RWPE1 (cell line): ENCODE measurements at places on chromosomes 5 and 9.

DNA sequence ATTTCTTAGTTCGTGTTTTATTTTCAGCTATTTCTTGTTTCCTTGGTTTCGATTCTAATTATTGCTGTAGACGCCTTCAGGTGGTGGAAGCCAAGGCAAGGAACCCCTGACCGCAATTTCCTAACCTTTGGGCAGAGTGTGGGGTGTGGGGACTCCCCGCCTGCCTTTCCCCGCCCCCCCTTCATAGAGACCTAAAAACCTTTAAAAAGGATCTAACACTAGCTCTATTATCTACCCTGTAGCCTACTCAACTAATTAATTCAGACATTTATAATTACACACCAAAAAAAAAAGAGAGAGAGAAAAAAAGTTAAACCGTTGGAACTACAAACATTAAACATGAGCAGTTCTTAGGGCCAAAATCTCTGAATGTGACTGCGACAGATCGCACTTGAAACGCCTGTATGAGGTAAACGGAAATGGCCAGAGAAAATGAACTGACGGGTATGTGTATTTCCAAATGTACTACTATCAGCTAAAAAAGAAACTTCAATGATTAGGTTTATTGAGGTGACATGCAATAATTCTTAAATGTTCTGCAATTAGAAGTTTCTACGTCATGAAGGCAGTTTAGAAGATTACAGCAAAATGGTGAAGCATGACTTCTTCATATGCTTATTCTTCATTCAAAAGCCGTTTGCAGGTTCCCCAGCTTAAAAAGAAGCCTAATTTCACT lies 19.0 kb upstream of the FER start:
- no peak for DNase-seq

DNA sequence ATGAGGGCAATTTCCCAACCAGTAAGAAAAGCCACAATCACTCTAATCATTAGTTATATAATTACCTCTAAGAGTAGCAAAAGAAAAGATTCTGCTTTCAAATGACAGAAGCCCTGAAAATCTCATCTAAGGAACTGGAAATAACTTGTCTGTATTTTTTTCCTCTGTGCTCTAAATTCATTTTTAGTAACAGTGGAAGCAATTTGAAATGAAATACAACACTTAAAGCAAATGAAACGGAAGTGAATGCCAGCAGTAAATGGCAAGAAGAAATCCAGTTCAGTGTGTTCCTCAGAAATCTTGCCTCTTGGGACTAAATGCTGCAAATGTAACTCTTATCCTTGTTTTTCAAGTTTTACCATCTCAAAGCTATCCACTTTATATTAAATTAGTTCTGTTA lies 294.9 kb downstream of the TAF11L14 start:
- no peak for DNase-seq

DNA sequence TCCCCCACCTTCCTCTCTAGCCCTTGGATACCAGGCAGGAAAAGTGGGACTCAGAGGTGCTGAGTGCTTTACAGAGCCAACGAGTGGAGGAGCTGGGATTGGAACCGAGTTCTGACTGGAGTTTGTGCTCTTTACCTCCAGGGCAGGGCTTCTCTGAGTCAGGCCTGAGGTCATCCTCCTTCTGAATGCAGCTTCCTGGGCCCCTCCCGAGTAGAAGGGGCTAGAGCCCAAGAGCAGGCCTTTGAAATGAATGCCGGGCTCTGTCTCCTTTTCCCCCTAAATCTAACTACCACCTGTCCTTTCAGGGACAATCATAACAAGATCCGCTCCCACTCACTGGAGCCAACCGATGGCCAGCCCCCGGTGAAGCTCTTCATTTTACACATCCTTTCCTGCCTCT lies 12.7 kb downstream of the PTGES start:
- no peak for DNase-seq

DNA sequence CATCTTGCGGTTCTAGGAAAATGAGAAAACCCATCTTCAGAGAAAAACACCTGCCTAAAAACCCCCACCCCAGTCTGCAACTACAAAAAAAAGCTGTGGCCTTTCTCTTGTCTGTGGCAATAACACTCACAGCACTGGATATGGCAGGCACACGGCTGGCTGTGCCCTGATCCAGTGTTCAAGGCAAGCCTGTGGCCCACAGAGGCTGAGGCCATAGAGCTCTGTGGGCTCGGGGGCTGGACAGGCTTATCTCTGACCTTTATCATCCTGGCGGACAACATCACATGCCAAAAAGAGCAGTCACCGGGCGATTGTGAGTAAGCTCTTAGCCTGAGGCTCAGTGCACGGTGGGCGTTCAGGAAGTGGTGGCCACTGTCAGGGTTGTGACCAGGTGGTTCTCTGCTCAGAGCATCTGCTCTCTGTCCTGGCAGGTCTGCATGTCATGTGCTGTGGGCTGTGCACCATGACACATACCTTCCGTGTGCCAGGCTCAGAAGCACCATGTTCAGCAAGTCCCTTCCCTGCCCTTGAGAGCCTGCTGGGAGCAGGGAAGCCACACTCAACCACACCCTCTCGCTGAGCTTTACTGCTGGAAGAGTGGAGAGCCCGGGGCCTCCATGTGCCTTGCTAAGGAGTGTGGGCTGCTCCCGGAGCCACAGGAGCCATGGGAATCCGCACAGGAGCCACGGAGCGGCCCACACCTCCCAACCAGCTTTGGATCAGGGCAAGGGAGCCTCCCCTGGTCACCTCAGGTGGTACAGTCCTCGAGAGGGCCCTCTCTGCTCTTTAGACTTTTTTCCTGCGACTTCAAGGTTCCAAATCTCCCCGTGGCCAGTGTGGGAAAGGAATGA lies 34.6 kb upstream of the WDR38 start:
- DNase-seq: peak; percentile 82

- DNase-seq: no peak
Observed at GRCh38 chr9:34985311-34985899, 4.1 kb upstream of the DNAJB5 start.

- DNase-seq: peak; percentile 50
Observed at GRCh38 chr5:39714036-39714698, 289.4 kb upstream of the DAB2 start.

- no peak for DNase-seq
Observed at GRCh38 chr5:106106384-106106783, 1564.4 kb downstream of the EFNA5 start.

- no peak for DNase-seq
Observed at GRCh38 chr5:127572930-127573329, 55.5 kb downstream of the PRRC1 start.

DNA sequence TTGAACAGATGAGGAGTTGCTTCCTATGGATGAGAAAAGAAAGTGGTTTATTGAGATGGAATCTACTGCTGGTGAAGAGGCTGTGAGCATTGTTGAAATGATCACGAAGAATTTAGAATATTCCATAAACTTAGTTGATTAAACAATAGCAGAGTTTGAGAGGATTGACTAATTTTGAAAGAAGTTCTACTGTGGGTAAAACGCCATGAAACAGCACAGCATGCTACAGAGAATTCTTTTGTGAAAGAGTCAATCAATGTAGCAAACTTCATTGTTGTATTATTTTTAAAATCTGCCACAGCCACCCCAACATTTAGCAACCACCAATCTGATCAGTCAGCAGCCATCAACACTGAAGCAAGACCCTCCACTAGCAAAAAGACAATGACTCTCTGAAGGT lies 309.1 kb downstream of the SPOCK1 start:
- no peak for DNase-seq

DNA sequence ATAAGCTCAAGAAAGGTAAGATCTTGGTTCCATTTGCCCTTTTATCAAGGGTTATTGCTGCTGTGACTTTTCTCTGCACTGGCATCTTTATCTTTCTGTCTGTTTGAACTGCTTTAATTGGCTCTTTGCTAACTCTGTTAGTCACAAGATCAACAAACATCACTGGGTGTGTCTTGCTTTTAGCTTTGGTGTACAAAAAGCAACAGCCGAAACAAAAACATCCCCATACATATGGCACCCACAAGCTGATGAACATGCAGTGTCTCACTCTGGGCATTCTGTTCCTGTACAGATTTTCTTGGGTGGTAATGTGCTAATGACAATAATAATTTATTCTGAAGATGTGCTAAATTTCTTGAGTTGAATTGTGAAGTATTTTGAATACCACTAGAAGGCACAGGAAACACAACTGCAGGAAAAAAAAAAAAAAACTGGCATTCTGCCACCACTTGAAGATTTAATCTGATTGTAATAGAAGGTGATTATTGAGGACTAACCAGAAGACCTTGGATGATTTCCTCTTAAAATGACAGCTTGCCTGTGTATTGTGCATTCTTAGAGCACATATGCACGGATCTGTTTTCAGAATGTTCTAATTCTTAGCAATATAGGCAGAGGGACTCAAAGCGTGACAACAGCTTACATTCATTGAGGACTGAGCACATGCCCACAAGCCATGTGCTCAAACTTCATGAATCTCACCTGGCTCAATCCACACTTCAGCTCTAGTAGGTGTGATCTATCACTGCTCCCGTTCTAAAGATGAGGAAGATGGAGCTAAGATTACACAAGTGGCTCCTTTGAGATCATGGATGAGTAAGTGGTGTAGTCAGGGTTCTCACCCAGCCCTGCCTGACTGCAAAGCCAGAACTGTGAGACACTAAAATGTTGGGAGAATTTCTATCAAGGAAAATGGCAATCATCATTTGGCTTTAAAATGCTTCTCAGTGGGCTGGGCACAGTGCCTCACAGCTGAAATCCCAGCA lies 96.4 kb downstream of the EBF1 start:
- DNase-seq: peak; percentile 34

DNA sequence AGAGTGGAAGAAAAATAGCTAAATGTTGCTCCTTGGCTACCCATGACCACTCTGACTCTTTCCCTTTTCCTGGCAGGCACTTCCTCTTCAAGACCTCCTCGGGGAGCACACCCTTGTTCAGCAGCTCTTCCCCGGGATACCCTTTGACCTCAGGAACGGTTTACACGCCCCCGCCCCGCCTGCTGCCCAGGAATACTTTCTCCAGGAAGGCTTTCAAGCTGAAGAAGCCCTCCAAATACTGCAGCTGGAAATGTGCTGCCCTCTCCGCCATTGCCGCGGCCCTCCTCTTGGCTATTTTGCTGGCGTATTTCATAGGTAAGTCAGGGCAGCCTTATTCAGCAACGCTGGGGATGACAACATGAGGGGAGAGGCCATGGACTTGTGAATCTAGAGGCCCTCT lies 298.6 kb upstream of the WWC1 start:
- DNase-seq: no peak

- DNase-seq: peak; percentile 89
Observed at GRCh38 chr9:89634995-89635742, 30.4 kb downstream of the GADD45G start.

DNA sequence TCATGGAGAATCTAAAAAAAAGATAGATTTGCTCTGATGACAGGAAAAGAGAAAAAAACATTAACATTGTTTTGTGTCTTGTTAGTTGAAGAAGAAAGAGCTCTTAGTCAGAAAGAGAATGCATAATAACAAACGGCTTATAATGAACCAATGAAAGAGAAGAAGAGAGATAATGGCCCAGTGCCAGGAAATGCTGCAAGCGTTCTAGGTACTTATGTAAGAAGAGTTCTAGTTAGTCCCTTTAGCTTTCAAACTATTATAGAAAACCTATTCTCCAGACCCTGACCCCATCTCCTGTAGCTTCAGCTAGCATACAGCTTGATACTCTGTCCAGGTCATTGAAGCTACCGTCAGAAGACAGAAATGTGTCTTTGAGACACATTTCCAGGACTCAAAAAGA lies 70.2 kb downstream of the FBXL17 start:
- no peak for DNase-seq

DNA sequence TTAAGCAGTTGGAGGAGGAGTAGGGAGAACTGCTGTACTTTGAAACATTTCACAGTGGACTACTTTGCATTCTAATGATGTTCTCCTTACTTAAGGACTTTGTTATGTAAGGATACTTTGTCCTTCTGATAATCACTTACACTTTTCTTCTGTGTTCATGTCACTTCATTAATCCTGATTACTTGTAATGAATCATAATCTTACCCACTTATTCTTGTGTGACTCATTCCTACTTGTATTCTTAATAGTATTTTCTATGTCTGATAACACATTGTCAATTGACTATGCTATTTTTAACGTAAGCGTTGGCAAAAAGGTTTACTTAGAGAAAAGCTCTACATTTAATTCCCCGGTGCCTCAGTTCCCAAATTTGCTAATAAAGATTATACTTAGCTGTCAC lies 63.8 kb downstream of the GHR start:
- no peak for DNase-seq

DNA sequence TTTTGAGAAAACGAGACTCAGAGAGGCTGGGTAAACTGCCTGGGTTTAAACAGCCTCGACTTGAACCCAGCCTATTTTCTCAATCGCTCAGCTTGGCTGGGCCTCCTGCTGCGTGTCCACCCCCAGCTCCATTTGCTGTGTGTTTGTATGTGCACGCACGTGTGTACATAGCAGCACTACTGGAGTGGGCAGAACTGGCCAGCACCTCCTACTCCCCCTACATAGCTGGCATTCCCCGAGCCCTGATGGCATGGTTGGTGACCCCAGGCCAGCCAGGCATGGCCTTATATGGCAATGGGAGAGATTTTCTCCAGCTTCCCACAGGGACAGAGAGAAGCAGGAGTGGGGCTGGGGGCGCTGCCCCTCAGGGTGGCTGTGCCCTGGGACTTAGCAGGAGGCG lies 4.1 kb downstream of the AIF1L start:
- no peak for DNase-seq

GRCh38 chr5:94064025-94064424 lies 322.6 kb upstream of the POU5F2 start:
- DNase-seq: no peak

GRCh38 chr9:86098824-86099700 lies at the start of gene GOLM1:
Gene GOLM1, minus strand, starts transcription at chr9:86099558. Its CDS starts 20,238 bp downstream, at chr9:86079320.
- DNase-seq: peak; percentile 71

GRCh38 chr5:17991775-17992174 lies 357.5 kb downstream of the TAF11L14 start:
- DNase-seq: no peak

DNA sequence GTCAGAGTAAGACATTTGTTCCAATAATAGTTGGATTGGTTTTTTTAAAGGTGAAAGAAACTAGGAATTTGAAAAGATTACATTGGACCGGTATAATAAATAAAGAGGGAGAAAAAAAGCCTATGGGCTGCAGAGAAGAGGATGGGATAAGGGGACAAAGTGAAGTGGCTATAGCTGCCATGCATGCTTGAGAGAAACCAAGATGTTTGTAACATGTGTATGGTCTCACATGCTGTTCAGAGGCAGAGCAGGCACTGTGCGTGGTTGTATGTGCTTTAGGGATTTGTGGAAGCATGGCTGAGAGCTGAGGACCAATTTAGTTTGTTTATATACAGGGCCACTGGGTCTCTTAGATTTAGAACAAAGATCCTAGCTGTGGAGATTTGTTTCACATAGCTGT lies 32.7 kb downstream of the LNPEP start:
- DNase-seq: no peak
